Placental pericyte (primary cell): ENCODE measurements at places on chromosomes 13 and 19. TPM values are rescaled to one million over a fixed set of nuclear protein-coding genes. Genes with fewer than 3 reads are reported as not detected.

CEACAM3 gene
- total RNA-seq: not detected in 2 replicates

LILRB1 gene
- total RNA-seq: not detected in 2 replicates

SERPINE3 gene
- total RNA-seq: under 0.01 TPM in 1 of 2 replicates, not detected in the other

FCAR gene
- total RNA-seq: not detected in 2 replicates

ZNF780B gene
- 11.2 and 13.1 TPM in 2 replicates for total RNA-seq

PROZ gene
- not detected in 2 replicates for total RNA-seq

ZNF154 gene
- total RNA-seq: 2.3 and 3.3 TPM in 2 replicates

CILP2 gene
- total RNA-seq: 0.14 and 0.22 TPM in 2 replicates

HIPK4 gene
- under 0.01 and 0.14 TPM in 2 replicates for total RNA-seq

SERP2 gene
- 1.5 and 3.4 TPM in 2 replicates for total RNA-seq

PSG2 gene
- total RNA-seq: 0.14 TPM in 1 of 2 replicates, not detected in the other

LRRC63 gene
- not detected in 2 replicates for total RNA-seq

ZNF83 gene
- total RNA-seq: 23.9 and 39.9 TPM in 2 replicates

OR7A5 gene
- not detected in 2 replicates for total RNA-seq

TMPRSS9 gene
- total RNA-seq: not detected in 2 replicates

GRIN2D gene
- 5.0 and 7.2 TPM in 2 replicates for total RNA-seq

ZNF738 gene
- 2.2 and 8.4 TPM in 2 replicates for total RNA-seq

GPR42 gene
- not detected in 2 replicates for total RNA-seq

BEST2 gene
- total RNA-seq: not detected in 2 replicates

MYO1F gene
- total RNA-seq: 0.66 and 0.86 TPM in 2 replicates

CAPN12 gene
- 0.22 TPM in 1 of 2 replicates, not detected in the other for total RNA-seq

SGCG gene
- 2.1 and 3.3 TPM in 2 replicates for total RNA-seq

DLL3 gene
- total RNA-seq: 0.43 TPM in 1 of 2 replicates, not detected in the other

PLK5 gene
- total RNA-seq: not detected in 2 replicates

LILRA6 gene
- total RNA-seq: not detected in 2 replicates

FAM83E gene
- 0.57 TPM in 1 of 2 replicates, not detected in the other for total RNA-seq
